Activated CD4-positive, alpha-beta T cell treated with anti-CD3 and anti-CD28 coated beads for 4 hours (primary cell): ENCODE measurements at places on chromosomes 5 and 9.

DNA sequence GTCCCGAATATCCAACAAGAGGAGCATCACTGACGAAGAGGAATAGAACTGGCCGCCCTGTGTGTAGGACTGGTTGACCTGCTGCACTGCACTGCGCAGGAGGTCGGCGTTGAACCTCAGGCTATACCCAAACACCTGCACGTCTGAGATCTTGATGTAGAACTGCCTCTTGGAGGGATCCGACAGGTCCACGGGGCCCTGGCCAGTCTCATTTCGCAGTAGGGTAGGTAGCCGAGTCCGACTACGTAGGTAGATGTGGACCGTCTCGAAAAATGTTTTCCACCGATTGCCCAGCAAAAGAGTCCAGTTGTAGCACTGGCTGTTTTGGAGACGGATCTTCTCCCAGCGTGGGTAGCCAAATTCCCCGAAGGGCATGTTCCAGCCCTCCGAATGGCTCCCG is 202.0 kb downstream of the BRINP1 start:
- no peak for DNase-seq

- peak; percentile 23 for DNase-seq
These were observed 41.3 kb downstream of the PFDN1 start for GRCh38 chr5:140261403-140262171.

DNA sequence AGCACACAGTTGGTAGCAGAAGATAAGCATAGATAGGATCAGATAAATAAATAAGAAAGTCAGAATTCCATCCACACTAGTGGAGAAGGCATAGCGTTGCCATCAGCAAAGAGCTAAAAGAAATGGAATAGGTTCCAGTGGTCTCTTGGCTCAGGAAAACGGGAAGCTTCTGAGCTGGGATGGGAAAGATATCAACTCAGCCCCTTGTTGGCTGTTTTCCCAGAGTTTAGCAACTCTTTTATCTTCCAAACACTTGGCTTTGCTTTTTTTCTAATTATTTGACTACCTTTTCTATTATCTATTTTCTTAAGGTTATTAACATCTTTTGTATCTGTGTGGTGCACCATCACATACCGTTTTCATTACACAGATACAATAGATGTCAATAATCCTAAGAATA is 445.7 kb upstream of the TRPC7 start:
- DNase-seq, result no peak

- no peak for DNase-seq
These were observed 107.1 kb downstream of the MUSK start for GRCh38 chr9:110775724-110776123.

- DNase-seq, result no peak
These were observed 451.9 kb upstream of the C9orf72 start for GRCh38 chr9:28025186-28025585.

GRCh38 chr9:34119713-34120112 is 6.8 kb downstream of the DCAF12 start:
- no peak for DNase-seq

- DNase-seq, result no peak
These were observed 44.2 kb upstream of the COL15A1 start for GRCh38 chr9:98899408-98900056.
